ENCODE measurements at places on chromosomes 16 and 17.

GRCh38 chr16:74216319-74216718 lies 80.3 kb upstream of the PSMD7 start:
- DNase-seq = no peak

DNA sequence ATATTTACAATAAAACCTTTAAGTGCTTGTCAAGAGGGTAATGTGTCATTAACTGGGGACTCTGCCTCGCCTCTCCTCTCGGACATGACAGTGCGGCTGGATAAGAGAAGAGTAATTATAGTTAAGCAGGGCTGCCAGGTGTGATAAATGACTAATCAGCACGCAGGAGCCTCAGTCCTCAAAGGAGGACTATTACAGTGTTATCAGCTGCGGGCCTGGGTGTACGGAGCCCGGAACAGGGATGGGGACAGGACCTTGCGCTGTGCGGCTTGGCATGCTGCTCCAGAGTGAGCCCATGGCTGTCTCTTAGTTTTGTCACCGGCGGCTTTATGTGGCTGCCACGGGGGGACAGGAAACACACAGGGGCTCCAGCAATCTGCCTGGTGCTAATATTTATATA lies 607.2 kb downstream of the MAF start:
- DNase-seq = no peak

GRCh38 chr17:69909389-69909788 lies 165.6 kb upstream of the KCNJ16 start:
- DNase-seq = no peak

DNA sequence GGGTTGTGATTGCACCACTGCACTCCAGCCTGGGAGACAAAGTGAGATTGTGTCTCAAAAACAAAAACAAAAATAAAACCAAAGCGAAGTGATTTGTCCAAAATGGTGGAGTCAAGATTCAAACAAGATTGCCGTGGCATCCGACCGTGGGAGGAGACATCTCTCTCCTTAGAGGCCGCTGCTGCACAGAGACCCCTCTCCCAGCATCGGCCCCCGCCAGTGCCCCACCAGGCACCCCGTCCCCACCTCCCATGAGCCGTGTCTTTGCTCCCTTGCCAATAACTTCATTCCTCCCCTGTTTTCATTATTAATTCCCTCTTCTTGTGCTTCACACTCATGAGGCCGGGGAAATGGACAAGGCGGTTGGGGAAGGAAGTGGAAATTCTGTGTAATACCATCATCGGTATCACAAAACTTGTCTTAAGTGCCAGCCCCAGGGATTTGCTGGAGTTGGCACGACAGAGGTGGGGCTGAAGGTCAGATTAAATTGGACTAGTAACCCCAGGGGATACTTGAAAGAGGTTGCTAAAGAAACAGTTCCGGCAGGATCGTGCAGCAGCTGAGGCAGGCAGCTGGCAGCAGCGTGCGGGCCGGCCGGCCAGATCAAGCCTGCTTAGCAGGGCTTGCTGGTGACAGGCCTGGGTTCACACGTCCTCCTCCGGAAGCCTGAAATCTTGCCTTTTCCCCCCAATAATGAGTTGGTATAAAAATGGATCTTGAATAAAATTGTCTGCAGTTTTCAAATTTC lies 66.8 kb downstream of the RTN4RL1 start:
- DNase-seq = no peak

DNA sequence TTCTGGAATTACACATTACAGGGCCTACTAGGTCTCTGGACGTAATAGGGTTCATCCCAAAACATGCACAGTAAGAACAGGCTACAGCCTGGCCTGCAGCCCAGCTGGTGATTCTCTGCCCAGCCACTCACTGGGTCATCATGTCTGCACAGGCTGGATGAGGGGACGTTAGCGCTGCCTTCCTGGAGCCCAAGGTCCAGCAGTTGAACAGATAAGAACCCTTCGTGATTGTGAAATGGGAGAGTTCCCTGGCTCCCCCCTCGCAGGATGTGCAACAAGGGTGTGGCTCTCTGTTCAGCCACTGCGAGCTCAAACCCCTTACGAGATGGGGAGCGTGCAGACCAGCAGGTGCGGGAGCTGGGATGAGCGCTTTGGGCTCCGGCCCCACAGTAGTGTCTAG lies 200.0 kb upstream of the CDH5 start:
- DNase-seq = no peak

DNA sequence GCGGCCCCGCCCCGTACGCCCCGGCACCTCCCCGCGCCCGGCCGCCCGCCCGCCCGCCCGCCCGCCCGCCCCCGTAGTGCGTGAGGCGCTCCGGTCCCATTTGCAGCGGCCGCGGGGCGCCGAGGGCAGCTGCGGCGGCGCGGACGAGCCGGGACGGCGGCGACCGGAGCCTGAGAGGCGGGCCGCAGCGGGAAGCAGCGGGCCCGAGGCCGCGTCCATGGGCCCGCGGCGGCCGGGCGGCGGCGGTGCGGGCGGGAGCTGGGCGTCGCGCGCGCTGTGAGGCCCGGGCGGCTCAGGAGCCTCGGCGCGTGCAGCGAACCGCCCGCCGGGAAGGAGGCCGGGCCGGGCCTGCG lies at the start of gene MPRIP:
Gene MPRIP (plus strand): TSS at position 74 of the 353 bp plus-strand sequence. CDS start 392 bp downstream, outside the sequence.
- DNase-seq = no peak

- DNase-seq = no peak
Observed at GRCh38 chr16:75340741-75341491, 89.5 kb upstream of the BCAR1 start.

GRCh38 chr17:79835470-79835899 lies 3.8 kb downstream of the CBX4 start:
- no peak for DNase-seq

GRCh38 chr16:83769397-83770008 lies 38.3 kb upstream of the HSBP1 start:
- DNase-seq = no peak

GRCh38 chr17:68228817-68229570 lies 18.8 kb upstream of the AMZ2 start:
- no peak for DNase-seq

DNA sequence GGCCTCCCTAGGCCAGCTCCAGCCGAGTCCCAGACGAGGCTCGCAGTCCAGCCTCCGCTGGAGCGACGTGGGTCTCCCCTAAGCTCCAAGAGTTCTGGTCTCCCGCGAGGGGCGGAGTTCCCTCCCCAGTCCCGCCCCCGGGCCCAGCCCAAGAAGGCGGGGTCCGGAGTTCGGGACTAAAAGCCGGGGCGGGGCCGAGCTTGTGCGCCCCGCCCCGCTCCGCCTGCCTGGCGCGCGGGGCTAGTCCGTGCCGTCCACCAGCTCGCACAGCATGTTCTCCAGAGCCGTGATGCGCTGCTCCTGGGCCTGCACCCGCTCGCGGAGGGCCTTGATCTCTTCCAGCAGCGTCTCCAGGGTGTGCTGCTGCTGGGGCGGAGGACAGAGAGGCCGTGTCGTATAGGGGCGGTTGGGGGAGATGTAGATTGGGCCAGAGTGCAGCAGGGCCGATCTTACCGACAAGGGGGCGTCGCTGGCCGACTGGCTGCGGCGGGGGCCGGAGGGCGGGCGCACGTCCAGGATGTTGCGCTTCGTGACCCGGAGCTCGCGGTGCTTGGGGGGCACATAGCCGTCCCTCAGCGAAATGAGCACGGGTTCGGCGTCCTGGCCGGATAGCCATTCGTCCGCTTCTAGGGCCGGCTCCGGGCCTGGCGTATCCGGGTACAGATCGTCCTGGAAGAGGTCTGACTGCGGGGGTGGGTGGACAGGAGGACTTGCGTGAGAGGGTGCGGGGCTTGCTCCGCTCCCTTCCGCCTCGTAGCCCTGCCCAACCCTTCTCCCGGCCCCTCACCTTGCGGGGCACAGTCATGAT lies 7.0 kb downstream of the CORO6 start:
- DNase-seq = peak; percentile 78

DNA sequence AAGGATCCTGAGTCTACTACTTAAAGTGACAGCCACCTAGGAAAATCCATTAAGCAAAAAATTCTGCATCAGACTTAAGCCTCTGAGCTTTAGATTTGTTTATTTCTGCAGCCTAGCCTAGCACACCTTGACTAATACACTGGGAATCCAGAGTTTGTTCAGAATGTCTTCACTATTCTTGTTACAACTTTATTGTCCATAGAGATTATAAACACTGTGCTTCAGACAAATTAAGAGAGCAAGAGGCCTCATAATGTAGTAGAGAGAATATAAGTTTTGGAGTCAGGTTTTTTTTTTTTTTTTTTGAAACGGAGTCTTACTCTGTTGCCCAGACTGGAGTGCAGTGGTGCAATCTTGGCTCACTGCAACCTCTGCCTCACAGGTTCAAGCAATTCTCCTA lies 8.9 kb upstream of the THUMPD1 start:
- no peak for DNase-seq

DNA sequence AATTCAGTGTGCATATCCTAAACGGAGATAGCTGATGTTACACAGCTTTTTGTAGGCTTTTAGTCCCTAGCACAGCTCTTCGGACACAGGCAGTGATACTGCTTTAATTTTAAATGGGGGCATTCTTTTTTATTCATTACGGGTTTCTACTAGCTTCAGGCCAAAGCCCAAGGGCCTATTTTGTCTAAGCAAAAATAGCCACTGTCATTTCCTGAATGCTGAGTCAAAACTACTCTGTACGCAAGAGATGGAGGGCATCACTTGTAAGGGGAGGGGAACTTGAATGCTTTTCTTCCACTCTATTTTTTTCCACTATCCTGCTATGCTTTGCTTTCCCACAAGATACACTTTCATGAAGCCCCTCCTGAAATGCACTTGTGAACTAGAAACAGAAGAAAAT lies 360.7 kb downstream of the PMP22 start:
- no peak for DNase-seq

DNA sequence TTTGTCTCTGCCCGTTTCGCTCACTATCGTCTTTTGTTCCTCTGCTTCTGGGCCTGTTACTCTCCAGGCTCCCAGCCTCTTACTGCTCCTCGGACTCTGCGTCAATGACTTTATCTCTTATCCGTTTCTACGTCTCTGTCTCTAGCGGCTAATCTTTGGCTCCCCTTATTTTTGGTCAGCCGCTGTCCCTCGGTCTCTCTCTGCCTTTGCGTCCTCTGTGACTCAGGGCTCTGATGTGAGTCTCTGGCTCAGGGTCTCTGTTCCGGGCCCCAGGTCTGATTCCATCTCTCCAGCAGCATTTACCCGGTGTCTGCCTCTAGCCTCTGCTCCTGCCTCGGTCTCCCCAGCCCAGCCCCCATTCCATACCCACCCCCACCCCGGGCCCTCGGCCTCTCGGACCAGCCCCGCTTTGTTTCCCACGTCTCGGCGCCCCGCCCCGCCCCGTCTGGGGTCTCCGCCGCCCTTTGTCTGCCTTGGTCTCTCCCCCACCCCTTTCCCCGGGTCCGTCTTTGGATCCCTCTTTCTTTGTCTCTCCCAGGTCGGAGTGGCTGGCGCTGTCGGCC lies 547 bp upstream of the ZNF48 start:
- no peak for DNase-seq
